Cardiac ventricle fibroblast (primary cell): ENCODE measurements at places on chromosomes 4 and X. TPM values are rescaled to one million over a fixed set of nuclear protein-coding genes. Genes with fewer than 3 reads are reported as not detected.

Gene UGT2B28
- total RNA-seq: not detected in 2 replicates

Gene NUDT9
- 17.5 and 19.2 TPM in 2 replicates for total RNA-seq

Gene SPATA18
- total RNA-seq: 11.0 and 16.4 TPM in 2 replicates

Gene EXOC1L
- not detected in 2 replicates for total RNA-seq

Gene SHROOM2
- total RNA-seq: 0.49 and 0.75 TPM in 2 replicates

Gene SLC38A5
- total RNA-seq: 8.7 and 8.9 TPM in 2 replicates
